ENCODE measurements at places on chromosomes 1 and 21. TPM values are rescaled to one million over a fixed set of nuclear protein-coding genes. Genes with fewer than 3 reads are reported as not detected.

Gene C1orf94
- total RNA-seq = not detected

DNA sequence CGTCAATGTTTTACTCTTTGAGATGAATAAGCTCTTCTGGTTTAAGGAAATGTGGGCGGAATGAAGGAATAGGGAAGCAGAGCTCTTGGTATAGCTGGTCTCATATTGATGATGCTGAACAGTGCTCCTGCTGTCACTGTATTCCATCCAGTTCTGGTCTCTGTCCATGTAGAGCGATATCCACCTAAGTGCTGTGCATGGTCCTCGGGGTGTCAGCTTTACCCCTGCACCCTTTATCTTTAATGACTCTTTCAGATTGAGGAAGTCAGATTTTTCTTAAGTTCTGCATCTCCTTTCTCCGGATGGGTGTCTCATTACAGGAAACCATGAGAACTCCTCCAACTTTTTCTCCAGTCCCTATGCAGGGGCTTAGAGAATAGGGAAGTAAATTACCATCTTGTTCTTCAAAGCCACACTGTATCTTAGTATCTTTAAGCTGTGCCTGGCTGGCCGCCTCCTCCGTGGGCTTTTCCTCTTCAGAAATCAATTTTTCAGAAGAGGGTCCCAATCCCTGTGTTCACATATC is 52.9 kb downstream of the PDE4B start:
- DNase-seq = no peak

Gene ZZZ3
- 31.7 TPM for total RNA-seq

GRCh38 chr1:73803380-73803779 is 394.6 kb downstream of the LRRIQ3 start:
- no peak for DNase-seq

Gene CYP4B1
- total RNA-seq = 2.6 TPM

- no peak for DNase-seq
Measured at GRCh38 chr1:71427066-71427465, 346.2 kb upstream of the ZRANB2 start.

DNA sequence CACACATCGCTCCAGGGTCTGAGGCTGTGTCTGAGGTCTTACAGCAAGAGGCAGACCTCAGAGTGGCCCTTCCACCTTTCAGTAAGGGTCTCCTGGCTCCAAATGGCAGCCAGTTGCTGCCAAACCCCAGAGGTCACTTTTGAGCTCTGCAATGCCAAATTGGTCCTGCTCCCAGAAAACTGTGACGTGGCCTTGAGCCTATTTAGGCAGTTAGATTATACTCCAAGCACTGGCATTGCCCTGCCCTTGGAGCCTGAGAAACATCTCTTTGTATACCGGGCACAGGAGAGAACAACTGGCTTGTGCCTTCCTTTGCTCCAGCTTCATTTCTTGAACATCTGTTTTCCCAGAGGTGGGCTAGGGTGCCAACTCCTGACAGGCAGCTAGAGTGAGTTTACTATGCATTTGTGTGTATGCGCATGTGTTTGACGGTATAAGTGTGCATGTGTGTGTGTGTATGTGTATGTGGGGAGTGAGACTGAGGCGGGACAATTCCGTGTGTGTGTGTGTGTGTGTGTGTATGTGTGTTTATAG is 134.5 kb downstream of the IER5 start:
- no peak for DNase-seq
